WTC11 (cell line): ENCODE measurements at places on chromosomes 1 and 21.
A peak's percentile ranks its signal among the peaks of the same experiment; 100 is the strongest.

DNA sequence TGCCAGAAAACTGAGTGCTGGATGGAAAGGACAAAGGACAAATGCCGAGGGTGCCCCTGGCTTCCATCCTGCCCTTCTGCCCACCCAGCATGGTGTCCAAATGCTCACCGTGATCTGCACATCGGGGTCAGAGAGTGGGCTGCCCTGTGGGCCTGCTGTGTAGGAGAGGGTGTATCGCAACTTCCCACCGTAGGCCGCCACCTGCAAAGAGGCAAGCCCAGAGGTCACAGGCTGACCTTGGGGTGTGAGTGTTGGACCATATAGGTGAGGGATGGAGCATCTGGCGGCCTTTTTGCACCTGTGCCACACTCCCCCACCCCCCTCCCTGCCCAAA, 53.5 kb downstream of the LDLRAD2 start:
- no peak for DNase-seq

GRCh38 chr1:23838401-23838866, 13.2 kb upstream of the HMGCL start:
- DNase-seq = peak; percentile 58

DNA sequence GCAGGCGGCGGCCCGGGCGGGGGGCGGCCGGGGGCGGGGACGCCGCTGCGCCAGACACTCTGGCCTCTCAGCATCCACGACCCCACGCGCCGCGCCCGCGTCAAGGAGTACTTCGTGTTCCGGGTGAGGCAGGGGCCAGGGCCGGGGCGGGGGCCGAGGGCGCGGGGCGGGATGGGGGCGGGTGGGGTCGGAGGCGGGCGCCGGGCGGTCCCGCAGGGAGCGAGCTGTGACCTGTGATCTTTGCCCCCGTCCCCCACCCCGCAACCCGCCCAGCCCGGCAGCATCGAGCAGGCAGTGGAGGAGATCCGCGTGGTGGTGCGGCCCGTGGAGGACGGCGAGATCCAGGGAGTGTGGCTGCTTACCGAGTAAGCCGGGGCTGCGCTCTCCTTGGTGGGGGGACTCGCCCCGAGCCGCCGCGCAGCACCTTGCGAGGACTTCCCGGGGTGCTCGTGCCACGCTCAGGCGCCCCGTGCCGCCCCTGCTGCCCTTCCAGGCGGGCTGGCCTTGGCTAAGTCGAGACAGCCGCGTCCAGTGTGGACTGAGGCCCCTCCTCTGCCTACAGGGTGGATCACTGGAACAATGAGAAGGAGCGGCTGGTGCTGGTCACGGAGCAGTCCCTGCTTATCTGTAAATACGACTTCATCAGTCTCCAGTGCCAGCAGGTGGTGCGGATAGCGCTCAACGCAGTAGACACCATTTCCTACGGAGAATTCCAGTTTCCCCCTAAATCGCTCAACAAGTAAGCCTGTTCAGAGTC, 514 bp downstream of the TPRG1L start:
- DNase-seq = no peak

- DNase-seq = no peak
These were observed 231.3 kb upstream of the PLXNA2 start for GRCh38 chr1:208475449-208475848.

GRCh38 chr21:42479582-42479981, 16.4 kb downstream of the RSPH1 start:
- no peak for DNase-seq

DNA sequence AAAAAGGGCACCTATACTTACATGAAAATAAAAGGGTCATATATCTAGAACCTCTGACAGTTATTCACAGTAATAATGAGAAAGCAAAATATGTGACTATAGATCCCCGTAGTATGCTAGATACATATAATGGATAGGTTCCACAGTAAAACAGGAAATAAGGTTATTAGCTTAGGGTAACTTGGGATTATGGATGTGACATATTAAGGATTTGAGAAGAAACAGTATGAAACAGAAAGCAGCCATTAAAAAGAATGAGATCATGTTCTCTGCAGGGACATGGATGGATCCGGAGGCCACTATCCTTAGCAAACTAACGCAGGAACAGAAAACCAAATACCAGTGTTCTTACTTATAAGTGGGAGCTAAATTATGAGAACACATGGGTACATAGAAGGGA, 1547.3 kb downstream of the BRINP3 start:
- no peak for DNase-seq

GRCh38 chr21:33059380-33059841, 10.5 kb upstream of the OLIG1 start:
- DNase-seq = no peak

- no peak for DNase-seq
These were observed 8.2 kb downstream of the SON start for GRCh38 chr21:33550772-33551660.

DNA sequence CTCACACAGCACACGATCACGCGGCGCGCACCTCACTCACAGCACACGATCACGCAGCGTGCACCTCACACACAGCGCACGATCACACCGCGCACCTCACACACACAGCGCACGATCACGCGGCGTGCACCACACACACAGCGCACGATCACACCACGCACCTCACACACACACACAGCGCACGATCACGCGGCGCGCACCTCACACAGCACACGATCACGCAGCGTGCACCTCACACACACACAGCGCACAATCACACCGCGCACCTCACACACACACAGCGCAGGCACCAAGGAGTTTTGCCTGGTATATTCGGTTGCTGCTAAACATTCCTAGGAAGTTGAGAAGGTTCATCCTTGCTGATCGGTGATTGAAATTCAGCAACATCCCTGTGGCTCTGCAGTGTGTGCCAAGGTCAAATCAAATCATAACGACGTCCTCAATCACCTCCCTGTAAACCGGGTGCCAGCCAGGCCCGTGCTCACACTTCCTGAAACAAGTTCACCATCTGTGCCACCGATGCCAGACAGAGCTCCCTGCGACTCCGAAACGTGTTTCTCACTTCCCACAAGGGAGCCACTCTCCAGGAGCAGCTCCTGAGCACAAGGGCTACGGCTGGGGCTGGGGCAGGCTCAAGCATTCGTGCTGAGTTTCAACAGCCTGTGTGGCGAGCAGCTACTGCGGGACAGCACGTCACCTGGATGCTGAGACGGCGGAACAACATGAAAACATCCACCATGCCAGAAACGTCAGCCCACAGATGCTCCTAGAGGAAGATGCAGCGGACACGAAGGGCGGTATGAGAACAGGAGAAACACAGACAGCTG, 30.2 kb downstream of the WDR4 start:
- DNase-seq = no peak

DNA sequence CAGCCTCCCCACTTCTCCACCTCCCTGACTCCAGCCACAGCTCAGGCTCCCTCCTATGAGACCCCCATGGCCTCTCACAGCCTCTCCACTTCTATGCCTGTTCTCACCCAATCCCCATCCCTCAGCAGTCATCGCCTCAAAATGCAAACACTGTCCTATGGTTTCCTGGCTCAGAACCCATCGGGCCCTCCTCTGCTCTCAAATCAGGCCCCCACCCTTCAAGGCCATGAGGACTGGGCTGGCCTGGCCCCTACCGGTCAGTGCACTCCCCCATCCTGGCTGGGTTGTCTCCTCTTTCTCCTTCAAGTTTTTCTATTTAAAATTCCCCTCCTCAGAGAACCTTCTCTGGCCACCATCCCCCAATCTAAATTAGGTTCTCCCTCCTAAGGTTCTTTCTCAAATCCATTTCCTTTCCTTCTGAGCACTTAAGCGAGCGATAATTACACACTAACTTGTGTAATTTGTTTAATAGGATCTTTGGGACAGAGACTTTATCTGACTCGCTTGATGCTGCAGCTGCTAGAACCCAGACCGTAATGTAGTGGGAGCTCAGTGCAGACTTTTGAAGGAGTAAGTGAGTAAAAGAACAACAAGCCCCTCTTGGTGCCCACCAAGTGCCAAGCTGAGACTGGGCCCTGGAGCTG, 347.2 kb downstream of the MATN1 start:
- DNase-seq = no peak
